ENCODE measurements at places on chromosomes 12 and 14.

GRCh38 chr14:34043627-34044372 lies 92.9 kb upstream of the EGLN3 start:
- peak; percentile 77 for DNase-seq

DNA sequence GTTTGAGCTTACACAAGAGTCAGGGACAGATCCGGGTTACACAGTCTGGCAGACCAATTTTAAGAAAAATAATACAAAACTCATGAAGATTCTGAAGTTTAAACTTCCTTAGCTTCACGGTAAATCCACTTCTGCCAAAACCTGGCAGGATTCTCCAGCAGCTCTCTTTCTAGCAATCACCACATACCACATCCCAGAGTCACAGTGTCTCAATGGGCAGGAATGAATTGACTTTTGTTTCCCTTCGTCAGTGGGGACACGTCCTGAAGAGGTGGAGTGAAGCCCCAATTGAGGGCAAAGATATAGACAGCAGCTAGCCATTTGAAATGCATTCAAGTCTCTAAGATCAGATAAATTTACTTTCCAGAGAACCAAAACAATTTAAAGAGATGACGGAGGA lies 117.1 kb upstream of the ARHGAP5 start:
- DNase-seq, result no peak

DNA sequence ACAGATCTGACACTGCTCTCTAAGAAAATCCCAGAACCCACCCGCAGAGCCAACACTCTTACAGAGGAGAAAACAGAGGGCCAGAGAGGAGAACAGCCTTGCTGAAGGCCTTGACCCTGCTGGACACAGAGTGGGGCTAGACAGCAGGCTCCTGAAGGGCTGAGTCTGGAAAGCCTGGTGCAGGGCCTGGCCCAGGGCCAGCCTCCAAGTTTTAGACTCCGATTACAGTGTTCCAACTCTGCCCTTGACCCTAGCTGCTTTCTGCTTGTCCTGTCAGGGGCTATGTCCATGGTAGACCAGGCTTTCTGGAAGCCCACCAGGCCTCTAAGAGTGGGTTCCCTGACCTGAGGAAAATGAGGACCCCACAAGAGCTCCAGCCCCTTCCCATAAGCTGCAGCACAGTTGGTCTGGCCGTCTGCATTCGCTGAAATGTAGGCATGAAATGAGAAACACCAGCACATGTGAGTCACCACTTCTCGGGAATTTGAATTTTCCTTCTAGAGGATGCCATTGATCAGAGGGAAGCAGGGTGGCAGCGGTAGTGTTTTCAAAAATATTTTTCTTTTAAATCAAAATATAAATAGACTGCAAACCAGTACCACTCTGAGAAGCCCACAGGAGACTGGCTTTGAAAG lies 154.4 kb downstream of the CALM1 start:
- DNase-seq, result no peak

- DNase-seq, result peak; percentile 64
Measured at GRCh38 chr12:108457006-108457733, 57.9 kb upstream of the FICD start.

DNA sequence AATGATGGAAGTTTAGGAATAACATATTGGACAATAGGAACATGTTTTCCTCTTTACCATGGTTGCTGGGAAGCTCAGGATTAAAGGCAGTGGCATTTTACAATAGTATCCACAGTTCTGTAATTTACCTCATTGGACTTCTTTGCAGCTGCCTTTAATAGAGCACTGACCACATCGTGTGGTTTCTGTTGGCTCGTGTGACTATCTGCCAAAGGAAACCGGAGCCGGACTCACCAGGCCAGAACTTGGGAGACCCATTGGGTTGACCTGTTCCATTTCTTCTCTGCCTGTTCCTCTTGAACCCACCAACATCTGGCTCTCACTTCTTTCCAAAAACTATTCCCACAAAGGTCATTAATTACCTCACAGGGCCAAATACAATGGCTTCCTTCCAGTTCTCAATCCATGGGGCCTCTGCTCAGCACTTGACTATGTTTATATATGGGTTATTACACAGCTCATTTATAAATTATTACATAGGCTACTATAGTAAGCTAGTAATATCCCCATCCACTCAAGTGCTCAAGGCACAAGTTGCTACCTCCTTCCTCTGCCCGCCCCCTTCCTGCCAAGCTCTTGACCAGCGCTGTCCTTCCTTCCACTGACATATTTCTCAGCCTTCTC lies 121.5 kb upstream of the VASH1 start:
- no peak for DNase-seq

DNA sequence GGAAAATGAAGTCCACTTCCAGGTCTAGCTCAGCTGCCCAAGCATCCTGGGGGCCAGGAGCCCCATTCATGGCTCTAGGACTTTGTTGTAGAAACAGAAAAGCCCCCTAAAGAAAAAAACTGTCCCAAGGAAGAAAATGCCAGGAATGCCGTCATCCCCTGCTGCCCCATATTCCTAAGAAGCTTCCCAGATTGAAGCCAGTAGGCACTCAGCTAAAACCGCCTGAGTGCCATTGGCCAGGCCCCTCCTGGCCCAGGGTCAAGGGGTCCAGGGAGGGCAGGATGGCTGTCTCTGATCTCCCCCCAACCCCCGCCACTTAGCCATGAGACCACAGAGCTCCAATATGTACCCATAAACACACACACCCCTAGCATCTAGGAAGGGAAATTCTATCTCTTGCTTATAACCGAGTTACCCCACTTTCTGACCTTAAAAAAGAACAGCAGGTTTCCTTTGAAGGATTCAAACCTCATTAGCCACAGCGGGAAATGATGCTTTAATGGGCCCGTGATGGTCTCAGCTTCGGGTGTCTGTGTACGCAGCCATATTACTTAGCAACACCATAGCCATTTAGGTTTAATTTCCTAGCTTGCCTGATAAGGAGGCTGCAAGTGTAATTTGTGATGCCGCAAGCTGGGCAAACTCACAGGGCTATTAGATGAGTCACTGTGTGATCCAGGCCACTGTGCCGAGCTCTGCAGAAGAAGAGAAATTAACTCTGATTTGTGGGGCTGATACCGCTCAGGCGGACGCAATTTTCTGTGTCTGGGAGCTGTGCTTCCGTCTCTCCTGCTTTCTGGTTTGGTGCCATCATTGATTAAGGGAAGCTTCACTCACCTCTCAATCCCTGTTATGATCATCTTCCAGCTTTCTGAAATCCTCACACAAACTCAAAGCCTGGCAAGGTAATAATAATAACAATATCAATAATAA lies 84.2 kb downstream of the GCH1 start:
- peak; percentile 96 for DNase-seq

GRCh38 chr14:50631408-50631821 lies 36.7 kb downstream of the SAV1 start:
- peak; percentile 36 for DNase-seq

GRCh38 chr12:92977326-92977725 lies 48.2 kb upstream of the EEA1 start:
- DNase-seq, result no peak

GRCh38 chr12:63843254-63843720 lies 1.2 kb upstream of the SRGAP1 start:
- no peak for DNase-seq

DNA sequence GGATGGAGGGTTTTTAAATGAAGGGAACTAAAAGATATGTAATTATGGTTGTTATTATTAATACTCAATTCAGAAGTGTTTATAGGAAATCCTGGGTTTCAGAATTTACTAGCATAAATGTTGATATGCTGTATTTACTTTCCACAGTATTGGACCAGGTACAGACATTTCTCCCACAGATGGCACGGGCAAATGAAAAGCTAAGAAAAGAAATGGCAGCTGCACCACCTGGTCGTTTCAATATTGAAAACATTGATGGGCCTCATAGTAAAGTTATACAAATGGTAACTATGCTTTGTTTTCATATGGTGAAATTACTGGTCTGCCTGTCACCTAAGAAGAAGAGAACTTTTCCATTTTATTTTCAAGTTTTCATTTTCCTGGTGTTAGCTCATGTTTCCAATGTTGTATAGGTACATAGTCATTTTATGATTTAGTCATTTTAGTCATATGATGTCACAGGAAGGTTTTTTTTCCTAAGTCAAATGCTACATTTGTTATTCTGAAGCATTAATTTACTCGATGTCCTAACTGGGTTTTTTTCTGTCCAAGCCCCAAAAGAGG lies 5.5 kb downstream of the NOPCHAP1 start:
- DNase-seq, result no peak

DNA sequence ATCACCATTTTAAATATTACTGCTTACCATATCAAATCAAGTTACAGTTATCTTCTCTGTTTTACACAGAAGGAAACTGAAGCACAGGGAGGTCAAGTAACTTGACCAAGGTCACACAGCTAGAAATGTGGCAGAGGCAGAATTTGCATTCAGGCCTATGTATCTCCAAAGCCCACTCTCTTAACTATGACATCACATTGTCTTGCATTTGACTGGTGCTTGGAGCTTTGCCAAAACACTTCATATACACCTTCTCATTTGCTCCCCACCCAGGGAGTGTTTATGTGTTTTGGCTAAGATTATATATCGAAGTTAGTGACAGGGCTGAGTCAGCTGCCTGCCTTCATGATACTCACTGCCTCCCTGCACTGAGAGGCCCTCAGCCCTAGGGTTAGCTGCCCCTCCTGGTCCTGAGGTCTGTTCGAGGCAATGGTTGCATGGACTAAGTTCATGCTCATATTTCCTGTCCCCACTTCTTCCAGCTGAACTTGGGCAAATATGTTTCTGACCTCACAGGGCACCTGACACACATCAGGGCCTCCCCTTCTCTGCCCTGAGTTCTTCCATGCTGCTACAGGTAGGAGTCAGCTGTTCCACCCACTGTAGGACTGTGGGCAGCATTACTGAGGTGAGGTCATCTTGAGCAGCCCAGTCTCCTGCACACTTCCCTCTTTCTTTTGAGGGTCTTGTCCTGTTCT lies 1.8 kb downstream of the GALNT6 start:
- DNase-seq, result peak; percentile 79

DNA sequence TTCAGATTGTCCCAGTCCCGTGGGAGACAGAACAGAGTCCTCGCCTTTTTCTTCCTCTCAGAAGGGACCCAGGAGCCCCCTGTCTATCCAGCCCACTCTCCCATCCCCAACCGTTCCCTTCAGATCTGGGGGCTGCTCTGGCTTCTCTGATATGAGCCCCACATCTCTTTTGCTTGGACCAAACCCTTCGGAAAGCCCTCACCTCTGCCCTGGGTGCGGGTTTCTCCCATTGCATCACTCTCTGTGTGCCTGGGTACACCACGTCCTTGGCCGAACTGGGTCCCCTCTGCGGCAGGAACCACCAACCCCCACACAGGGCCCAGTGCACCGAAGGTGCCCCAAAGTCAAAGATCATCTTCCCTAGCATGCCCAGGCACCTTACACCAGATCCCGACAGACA lies 87.8 kb downstream of the DICER1 start:
- no peak for DNase-seq

GRCh38 chr14:101521473-101521915 lies 39.8 kb upstream of the DIO3 start:
- peak; percentile 13 for DNase-seq

- peak; percentile 25 for DNase-seq
Measured at GRCh38 chr14:73238941-73239340, 1.6 kb downstream of the PAPLN start.

GRCh38 chr14:75648066-75648838 lies 12.4 kb downstream of the ERG28 start:
- peak; percentile 96 for DNase-seq

DNA sequence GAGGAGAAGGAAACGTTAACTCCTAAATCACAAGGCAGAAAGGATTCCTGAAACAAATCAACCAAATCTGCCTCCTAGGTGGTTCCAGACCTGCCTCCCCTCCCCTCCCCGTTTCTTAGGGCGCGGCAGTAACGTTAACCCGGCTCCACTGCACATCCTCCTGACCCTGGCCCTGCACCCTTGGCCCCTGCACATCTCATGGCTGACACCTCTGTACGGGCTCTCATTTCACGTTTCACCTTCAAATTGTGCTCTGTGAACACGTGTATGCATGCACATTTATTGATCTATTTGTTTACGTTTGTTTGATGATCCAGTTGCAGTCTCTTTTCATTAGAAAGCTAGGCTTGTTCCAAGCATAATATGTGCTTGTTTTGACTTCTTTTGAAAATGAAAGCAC lies 358.1 kb downstream of the ADGRD1 start:
- no peak for DNase-seq

- DNase-seq, result no peak
Measured at GRCh38 chr12:3084742-3085141, 7.6 kb downstream of the TSPAN9 start.

GRCh38 chr14:89425931-89426330 lies 8.9 kb upstream of the FOXN3 start:
- DNase-seq, result peak; percentile 96

GRCh38 chr12:97535582-97535981 lies 73.0 kb downstream of the RMST start:
- DNase-seq, result no peak

DNA sequence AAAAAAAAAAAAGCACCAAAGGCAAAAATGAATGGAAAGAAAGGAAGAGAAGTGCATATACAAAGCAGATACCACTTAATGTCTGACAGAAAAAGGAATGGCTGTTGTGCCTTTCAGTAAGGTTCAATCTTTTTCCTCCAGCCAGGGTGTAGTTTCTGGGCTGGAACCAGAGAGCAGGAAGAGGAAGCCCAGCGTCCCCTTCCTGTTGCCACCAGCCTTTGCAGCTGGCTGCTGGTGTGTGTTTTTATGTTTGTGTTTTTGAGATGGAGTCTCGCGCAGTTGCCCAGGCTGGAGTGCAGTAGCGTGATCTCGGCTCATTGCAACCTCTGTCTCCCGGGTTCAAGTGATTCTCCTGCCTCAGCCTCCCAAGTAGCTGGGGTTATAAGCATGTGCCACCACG lies 64.6 kb upstream of the LTA4H start:
- no peak for DNase-seq

DNA sequence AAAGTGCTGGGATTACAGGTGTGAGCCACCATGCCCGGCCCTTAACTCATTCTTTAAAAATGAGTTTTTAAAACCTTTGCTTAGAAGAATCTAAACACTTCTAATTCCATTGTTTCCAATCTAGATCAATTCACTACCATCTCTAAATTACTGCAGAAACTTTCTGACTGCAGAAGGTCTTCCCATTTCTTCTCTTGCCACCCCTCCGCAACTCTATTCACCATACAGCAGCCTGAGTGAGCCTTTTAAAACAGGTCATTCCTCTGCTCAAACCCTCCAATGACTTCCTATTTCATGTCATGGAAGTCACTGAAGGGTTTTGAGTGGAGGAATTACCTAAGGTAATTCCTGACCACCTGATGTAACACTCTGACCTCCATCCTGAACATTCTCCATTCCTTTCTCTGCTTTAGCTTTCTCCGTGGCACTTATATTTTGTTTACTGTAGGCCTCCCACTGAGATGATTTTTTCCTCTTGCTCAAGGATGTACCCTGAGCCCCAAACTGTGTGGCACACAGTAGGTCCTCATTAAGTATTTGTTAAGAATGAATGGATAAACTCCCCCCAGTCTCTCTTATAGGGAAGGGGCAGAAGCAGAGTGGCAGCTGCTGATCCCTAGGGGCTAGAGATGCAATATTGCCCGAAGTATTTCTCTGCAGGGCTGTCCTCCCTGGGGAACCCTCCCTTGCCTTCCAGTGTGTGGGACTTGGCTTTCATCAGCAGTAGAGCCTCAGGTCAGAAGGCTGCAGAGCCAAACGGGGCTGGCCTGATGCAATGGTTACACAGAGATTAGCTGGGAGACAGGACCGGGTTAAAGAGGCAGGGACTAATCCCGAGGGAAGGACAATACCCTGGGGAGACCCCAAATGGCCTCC lies 1.2 kb downstream of the DDIT3 start:
- peak; percentile 34 for DNase-seq

All from Daoy (cell line).